ENCODE measurements at places on chromosomes 6 and 20.

DNA sequence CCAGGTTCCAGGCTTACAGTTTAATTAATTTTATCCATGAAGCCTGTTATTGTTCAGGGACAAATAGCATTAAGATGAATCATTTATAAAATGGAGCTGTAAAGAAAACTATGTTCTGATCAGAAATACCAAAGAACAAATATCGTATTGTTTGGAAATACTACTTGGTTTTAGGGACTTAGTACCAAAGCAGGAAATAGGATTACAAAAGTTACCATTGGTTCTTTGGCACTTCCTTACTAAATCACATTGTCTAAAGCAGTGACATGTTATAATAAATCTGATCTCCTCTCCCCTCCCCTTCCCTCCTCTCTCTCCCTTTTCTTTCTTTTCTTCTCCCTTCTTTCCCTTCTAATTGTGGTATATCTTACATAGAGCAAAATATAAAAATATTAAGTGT, 29.6 kb downstream of the CRYBG1 start:
- DNase-seq = no peak

- DNase-seq = no peak
Observed at GRCh38 chr6:148068437-148069061, 274.1 kb upstream of the SASH1 start.

DNA sequence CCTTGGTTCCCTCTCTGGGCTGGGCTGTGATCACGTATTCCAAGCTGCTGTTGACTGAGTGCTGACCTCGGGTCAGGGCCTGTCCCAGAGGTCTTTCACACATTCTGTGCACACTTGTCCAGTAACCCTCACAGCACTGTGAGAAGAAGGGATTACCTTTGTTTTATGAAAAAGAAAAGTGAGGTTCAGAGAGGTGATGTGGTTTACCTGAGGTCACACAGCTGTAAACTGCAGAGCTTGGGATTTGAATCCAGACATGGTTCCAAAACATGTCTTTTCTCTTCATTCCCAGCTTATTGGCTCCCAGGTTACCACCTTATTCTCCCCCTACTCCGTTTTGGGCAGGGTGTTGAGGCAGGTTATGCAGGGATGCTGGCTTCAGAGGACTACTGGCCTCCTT, 28.4 kb upstream of the CDH22 start:
- no peak for DNase-seq

DNA sequence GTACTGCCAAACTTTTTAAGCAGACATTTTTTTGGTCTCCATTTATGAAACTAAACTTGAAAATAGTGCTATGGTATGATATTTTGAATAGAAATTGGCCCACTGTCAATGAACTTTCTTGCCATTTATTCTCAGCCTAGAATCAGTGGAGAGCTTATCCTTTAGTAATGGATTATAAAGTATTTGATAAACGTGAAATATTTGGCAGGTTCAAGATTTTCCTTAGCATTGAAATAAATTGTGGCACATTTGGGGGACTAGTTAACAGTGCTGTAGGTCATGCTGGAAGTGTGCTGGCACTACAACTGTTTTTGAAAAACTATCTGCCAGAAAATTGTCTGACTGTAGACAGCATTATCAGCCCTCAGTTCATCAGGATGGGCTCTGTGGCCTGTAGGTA, 2.1 kb downstream of the PRSS35 start:
- DNase-seq = no peak
